ENCODE measurements at places on chromosomes 16 and 17.
A peak's percentile ranks its signal among the peaks of the same experiment; 100 is the strongest.

DNA sequence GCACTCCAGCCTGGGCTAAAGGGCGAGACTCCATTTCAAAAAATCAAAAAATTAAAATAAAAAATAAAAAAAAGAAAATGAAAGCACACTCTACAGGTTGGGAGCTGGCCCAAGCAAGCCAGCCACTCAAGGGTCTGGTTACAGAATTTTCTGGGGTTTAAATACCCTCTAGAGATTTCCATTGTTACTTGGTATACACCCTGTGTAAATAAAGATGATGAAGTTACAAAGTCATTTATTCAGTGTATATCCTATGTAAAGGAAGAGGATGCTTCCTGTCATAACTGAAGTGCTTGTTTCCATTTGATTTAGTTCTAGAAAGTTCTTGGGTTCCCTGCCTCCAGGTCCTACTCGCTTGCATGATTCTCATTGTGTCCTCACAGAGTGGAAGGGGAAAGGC lies 79.9 kb upstream of the C17orf78 start:
- DNase-seq: no peak

DNA sequence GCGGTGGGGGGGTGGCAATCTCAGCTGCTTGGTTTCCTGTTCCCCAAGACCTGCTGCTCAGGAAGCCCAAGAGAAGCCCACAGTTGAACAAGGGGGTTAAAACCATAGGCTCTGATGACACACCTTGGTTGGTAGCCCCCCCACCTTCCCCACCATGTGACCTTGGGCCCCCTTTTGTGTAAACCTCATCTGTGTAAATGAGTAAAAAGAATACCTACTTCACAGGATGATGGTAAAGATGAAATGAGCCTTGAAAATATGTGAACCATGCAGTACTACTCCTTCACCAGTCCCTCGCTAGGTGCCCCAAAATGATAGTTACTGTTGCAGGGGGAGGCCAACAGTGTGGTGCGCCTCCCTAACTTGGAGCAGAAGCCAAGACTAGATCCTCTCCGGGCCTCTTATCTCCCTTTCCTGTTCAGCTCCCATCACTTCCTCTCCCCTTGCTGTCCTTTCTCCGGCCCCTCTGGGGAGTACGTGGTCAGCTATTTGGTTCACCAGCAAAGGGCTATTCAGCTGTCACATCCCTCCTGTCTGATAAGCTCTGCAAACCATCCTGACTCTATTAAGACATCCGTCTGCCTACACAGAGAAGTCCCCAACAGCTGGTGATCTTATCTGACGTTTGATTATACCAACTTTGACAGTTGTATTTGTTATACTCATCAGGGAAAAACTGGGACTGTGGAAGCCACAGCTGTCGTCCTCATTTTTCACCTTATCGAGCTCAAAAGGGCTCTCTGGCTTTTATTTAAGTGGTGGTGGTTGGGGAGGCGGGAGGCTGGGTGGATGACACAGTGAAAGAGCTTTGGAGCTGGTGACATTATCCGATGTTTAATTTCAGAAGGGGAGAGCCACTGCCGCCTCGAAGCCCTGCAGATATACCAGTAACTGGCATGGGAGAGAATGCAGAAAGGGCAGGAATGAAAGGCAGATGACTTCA lies 19.9 kb downstream of the DCAKD start:
- no peak for DNase-seq

GRCh38 chr17:33260638-33261037 lies 32.5 kb downstream of the ASIC2 start:
- DNase-seq: no peak

DNA sequence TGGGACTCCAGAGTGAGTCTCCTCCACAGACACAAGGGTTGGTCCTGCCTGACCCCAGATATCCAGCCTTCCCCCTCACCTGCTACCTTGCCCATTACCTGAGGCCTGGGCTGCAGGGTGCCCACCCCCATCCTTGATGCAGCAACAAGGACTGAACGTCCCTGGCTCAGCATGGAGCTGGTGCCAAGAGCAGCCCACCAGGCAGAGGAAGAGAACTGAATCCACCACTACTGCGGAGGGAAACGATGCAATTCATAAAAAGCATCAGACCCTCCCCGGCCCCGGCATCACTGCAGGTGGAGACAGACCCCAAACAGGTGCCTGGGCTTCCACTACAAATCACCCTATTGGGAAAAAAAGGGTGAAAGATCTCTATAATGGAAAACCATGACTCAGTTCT lies 131.0 kb upstream of the TNRC6C start:
- DNase-seq: no peak

- no peak for DNase-seq
Measured at GRCh38 chr16:57615813-57616212, 12.6 kb upstream of the ADGRG1 start.

- no peak for DNase-seq
Measured at GRCh38 chr16:26729951-26730541, 336.7 kb upstream of the C16orf82 start.

DNA sequence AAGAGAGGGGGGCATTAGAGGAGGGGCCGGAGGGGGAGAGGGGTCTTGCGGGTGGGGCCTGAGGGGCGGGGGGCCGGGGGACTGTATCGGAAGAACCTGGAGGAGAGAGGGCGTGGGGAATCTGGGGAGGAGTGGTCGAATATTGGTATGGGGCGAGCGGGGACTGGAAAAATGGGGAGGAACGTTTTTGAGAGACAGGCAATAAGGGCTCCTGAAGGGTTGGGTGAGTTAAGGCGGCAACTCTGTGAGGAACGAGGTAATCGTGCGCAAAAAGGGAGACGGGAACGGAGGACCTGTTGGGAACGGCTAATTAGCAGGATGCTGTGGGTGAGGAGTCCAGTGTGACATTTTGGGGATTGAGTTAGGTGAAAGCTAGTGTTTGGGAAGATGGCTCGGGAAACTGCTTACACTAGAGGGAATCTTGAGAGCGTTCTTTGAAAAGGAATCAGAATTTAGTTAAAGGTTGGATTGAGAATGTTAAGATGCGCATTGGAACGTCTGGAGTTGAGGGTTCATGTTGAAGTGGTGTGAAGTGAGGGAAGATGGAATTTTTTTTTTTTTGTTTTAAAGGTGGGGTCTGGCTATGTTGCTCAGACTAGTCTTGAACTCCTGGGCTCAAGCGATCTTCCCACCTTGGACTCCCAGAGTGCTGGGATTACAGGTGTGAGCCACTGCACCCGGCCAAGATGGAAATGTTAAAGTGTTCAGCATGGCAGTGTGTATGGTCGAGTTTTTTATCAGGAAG lies 662 bp downstream of the WIPF2 start:
- peak; percentile 17 for DNase-seq

- no peak for DNase-seq
Measured at GRCh38 chr16:56327929-56328258, 97.5 kb downstream of the AMFR start.

- no peak for DNase-seq
Measured at GRCh38 chr17:885971-886571, 93.5 kb downstream of the NXN start.

- DNase-seq: no peak
Measured at GRCh38 chr17:65170839-65171238, 33.7 kb downstream of the RGS9 start.

GRCh38 chr16:73179705-73180331 lies 131.9 kb upstream of the ZFHX3 start:
- no peak for DNase-seq

DNA sequence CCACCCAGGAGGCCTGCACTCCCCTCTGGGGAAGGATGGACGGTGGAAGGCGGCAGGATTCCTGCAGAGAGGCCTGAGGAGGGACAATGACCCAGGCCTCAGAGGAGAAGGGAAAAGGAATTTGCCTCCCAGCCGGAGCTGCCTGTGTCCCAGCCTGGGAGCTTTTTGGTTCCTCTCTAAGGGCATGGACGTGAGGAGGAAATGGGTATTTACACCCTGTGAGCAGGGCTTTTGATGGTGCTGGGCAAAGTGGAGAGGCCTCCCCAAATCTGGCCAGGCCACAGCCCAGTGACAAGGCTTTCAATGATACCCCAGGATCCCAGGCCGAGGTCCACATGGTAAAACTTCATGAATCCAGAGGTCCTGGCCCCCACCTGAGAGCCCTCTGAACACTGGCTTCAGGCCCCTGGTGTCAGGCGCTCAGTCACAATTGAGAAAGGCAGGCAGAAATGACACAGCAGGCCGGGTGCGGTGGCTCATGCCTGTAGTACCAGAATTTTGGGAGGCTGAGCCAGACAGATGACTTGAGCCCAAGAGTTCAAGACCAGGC lies 56.0 kb upstream of the DOC2B start:
- no peak for DNase-seq

GRCh38 chr17:45740553-45741330 lies 43.4 kb upstream of the CRHR1 start:
- no peak for DNase-seq

GRCh38 chr16:72404299-72404698 lies 232.3 kb upstream of the PMFBP1 start:
- DNase-seq: no peak

- no peak for DNase-seq
Measured at GRCh38 chr16:48602356-48603014, 7.5 kb downstream of the N4BP1 start.

- DNase-seq: no peak
Measured at GRCh38 chr17:66365903-66366302, 63.5 kb downstream of the PRKCA start.

DNA sequence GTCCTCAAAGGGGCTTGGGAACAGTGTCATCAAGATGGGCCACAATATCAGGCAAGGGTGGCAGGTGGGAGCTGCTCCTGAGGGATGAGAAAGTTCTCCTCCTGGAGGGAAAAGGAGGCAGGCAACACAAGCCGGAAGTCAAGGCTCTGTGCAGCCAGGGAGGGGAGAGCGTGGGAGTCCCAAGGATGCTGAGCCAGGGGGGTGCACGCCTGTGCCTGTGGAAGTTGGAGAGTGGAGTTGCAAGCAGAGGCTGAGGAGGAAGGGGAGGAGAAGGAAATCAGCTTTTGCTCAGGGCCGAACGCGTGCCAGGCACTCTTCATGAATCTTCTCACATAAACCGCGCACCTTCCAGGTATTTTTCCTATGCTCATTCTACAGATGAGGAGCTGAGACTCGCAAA lies 7.4 kb upstream of the SLC13A2 start:
- DNase-seq: no peak

GRCh38 chr16:87661561-87661960 lies 59.3 kb downstream of the JPH3 start:
- DNase-seq: peak; percentile 12

GRCh38 chr17:42174126-42174783 lies 6.7 kb downstream of the KCNH4 start:
- DNase-seq: no peak

DNA sequence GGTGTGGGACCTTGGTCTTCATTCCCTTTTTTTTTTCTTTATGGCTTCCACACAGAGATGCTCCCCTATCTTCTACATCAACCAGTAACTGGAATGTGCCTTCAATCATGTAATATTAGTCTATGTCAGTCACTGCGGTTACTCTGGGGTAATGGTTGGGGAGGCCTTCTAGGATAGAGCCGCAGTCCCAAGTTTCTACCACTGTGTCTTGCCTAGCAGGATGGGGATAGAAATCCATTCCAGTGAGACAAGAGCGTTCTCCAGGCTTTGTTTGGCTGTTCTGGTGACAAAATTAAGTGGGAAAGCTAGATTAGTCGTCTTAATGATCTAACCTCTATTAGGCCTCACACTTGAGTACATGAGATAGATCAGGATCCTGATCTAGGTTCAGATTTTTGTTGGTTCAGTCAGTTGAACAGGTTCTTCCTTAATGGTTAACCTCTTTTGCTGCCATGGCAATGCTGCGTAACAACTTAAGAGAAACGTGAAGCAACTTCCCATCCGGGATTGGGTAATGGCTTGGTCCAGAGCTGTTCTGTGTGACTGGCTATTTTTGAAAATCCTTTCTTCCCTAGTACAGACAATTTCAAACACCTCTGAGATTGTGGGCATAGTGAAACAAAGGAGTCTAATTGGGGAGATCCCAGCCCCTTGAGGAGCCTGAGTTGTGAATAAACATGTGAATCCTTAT lies 8.7 kb downstream of the MSL1 start:
- no peak for DNase-seq

DNA sequence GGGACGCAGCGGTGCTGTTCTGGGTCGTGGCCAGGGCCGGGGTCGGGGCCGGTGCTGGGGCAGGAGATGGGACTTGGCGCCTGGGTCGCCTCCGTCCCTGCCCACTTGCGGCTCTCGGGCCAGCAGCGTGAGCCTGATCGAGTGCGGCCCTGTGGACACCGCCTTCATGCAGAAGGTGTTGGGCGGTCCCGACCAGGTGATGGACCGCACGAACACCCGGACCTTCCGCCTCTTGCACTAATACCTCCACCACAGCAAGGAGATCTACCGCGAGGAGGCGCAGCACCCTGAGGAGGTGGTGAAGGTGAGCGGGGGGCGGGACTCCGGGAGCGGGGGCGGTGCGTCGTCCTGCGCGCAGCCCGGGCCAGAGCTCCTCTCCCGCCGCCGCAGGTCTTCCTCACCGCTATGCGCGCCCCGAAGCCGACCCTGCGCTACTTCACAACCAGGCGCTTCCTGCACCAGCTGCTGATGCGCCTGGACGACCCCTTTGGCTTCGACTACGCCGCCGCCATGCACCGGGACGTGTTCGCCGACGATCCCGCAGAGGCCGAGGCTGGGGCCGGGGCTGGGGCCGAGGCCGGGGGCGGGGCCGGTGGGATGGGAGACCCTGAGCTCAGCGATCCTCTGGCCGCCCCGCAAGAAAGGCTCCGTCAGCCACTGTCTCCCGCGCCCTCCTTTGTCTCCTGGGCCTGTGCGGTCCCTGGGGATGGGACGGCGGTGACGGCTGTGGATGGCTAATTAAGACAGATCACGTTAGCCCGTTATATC lies 4.5 kb upstream of the HSD17B1 start:
- no peak for DNase-seq

DNA sequence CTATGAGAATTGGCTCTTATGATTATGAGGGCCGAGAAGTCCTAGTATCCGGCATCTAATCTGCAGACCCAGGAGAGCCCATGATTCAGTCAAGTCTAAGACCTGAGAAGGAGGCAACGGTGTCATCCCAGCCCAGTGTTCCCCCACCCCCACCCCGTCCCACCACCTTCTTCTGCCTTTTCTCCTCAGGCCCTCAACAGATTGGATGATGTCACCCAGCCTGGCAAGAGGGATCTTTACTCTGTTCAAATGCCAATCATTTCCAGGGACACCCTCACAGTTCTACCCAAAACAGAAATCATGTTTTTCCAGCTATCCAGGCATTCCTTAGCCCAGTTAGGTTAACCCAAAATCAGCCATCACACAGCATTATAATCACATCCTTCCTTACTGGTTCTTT lies 10.0 kb upstream of the GAA start:
- DNase-seq: no peak

DNA sequence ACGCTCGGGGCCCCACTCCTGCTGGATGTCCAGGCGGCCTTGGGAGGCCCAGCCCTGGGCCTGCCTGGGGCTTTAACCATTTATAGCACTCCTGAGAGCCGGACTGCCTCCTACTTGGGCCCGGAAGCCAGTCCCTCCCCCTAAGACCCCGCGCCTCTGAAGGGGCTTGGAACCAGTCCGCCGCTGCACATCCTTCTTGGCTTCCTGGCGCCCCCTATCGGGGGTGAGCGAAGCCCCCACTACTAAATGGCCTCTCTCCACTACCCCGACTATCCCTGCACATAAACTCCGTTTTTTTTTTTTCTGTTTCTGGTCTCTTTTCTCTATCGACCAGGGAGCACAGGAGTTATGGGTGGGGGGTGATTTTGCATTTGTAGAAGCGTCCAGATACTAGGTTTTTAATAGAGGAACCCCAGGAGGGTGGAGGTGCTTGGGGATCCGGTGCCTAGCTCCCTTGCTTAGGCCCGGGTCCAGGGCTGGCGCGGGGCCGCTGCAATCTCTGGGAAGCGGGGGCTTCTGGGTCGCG lies 633 bp upstream of the NOL3 start:
- no peak for DNase-seq

GRCh38 chr16:18839555-18839954 lies 38.2 kb upstream of the ARL6IP1 start:
- no peak for DNase-seq

- peak; percentile 97 for DNase-seq
Measured at GRCh38 chr16:48126801-48127644, 28.8 kb downstream of the ABCC12 start.

Measured in stromal cell of bone marrow (primary cell).